Naive thymus-derived CD8-positive, alpha-beta T cell (primary cell): ENCODE measurements at places on chromosomes 12 and 14. TPM values are rescaled to one million over a fixed set of nuclear protein-coding genes. Genes with fewer than 3 reads are reported as not detected.
A peak's percentile ranks its signal among the peaks of the same experiment; 100 is the strongest.

GRCh38 chr14:63905370-63905769 is 52.6 kb downstream of the SYNE2 start:
- DNase-seq = no peak

GRCh38 chr12:2008677-2009076 is 4.4 kb upstream of the DCP1B start:
- no peak for DNase-seq

DNA sequence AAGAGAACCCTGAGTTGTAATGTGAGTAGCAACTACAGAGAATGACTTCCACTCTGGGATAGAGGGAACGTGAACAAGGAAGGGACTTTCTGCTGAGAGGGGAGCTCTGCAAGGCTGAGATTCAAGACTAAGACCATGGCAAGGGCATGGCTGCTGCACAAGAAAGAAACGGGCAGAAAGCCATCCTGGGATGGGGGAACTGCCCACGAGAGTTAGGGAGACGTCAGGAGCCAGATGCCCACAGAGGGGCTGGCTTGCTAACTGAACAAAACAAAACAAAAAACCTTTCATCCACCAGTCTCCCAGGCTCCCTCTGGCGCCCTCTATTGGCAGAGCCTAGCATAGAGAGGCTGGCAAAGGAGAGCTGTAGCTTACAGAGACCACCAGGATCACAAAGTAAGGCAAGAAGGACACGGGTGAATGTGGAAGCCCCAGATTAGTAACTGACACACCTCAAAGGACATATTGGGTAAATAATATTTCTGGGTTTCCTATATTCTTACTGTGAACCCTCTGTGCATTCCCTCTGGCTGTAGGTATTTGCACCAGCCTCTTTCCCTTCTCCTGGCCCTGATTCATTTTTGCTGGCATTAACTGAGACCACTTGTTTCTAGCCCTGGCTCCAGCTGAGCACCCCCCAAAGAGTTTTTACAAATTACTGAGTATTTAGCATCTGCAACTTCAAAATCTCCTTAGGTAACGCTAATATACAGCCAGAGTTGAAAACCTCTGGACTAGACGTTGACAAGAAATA is 338.3 kb downstream of the EMP1 start:
- no peak for DNase-seq

GRCh38 chr14:90451443-90451842 is 54.6 kb downstream of the CALM1 start:
- DNase-seq = no peak

DNA sequence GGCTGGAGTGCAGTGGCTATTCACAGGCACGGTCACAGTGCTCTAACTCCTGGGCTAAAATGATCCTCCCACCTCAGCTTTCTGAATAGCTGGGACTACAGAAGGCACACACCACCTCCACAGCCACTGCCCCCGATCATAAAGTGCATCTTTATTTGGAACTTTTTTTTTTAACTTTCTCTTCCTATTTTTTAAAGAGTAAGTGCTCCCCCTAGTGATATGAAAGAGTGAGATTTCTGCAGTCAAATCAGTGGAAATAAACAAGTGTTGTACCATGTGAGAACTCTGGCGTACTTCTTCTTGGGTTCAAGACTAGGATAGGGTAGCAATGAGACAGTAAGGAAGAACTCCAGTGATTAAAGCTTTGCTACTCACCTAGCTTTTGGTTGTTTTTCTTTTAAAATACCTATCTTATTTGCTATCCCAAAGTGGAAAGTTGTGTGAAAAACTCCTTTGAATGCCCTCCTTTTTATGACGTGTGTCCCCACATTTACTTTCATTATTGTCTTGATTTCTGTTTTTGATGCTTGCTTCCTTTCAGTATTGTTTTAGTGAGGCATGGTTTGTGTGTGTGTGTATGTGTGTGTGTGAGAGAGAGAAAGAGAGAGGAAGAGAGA is 6.6 kb downstream of the PPP4R4 start:
- peak; percentile 71 for DNase-seq

DNA sequence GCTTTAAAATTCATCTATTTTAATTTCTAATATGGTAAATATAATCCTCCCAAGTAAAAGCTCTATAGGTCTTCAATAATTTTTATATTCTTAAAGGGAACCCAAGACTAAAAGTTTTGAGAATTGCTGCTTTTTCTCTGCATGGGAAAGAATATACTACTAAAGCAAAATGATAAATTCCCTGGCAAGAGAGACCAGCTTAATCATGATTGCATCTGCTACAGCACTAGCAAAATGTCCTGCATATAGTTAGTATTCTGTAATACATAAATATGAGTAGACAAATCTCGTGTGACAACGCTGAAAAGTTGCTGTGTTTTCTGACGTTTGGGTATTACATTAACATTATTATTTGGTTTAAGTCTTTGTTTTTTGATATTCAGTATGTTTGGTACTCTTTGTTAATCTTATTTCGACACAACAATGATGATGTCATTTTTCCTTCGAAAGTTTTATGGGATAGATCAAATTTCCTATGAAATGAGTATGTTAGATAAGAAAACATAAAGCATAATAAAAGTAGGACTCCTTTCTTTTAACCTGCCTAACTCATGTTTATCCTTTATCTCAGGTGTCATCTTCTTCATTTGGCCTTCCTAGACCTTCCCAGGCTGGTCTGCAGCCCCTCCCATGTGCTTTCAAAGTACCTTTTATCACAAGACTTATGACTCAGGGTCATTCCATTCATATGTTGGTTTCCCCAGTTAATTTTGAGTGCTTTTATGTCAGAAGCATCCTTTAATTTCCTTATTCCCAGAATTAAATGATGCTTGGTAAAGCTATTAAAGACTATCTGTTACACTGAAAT is 321.9 kb downstream of the RAD51B start:
- no peak for DNase-seq

The SLC16A7 gene
- 65.2 TPM for total RNA-seq

The OR10A7 gene
- total RNA-seq = not detected

DNA sequence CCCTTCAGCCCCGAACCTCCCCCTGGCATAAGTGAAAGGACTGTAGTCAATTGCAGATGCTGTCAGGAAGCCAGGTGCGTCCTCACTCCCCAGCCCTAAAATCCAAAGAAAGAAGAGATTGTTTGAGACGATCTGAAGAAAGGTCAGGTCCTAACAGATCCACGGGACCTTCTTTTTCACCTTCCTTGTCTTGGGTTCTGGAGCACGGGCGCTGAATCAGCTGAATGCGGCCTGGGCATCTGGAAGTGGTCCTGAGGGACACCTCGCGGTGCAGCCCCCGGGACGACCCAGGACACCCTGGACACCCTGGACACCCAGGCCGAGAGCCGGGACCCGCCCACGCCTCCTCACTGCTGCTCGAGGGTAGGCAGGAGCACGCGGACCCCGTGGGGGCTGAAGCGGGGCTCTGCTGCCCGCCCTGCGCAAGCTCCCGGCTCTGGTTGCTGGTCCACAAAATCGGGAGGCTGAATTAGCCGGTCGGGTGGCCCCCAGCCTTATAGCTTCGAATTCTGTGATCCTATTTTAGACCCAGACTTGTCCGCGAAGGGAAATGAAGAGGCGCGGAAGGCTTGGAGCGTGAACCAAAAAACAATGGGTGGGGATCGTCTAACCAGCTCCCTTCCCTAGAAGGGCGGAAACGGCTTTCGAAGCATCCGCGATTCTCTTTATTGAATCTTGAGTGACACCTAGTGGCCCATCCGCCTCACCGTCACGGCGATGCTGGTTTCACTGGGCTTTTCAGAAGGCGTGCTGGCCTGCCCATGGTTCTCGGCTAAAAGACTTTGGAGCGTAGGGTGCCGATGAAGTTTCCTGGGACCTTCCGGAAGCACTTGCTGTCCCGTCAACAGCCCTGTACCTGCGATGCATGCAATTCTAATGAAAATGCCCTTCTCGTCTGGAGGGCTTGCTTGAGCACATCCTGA is 46.4 kb upstream of the PLXNC1 start:
- peak; percentile 90 for DNase-seq

GRCh38 chr14:56813143-56813551 is 2.9 kb upstream of the OTX2 start:
- DNase-seq = no peak

DNA sequence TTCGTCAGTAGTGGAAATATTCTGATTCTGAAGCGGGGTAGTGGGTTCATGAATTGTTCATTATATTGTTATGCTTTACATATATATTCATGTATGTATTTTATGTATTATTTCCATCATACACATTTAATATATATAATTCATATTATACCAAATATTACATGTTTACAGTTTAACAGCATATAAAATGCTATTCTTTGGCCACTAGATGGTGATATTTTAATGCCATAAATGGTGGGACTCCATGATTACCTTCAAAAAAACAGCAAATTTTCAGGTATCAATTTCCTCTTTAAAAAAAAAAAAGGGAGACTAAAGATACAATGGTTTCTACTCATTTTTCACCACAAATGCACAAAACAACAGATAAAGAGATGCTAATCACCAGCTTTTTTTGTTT is 41.0 kb downstream of the BDKRB1 start:
- no peak for DNase-seq
